ENCODE measurements at places on chromosomes 3 and 15.

DNA sequence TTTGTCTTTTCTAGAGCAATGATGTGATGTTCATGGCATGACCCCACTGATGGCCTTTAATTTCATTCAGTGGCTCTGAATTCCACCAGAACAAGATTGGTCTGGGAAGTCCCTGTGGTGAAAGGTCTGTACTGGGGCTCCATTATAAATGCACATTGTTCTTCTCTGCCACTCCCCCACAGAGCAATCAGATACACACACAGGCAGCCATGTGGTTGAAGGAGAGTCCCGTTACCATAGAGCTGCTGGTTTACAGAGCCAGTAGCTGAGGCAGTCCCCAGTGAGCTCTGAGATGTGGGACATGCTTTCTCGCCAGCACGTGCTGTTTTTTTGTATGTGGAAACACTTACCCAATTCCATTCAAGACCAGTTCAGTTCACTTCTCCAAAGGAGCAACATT lies 172.7 kb upstream of the TRIM42 start:
- no peak for DNase-seq

GRCh38 chr3:129575997-129576384 lies 30.5 kb downstream of the PLXND1 start:
- no peak for DNase-seq

GRCh38 chr15:93223803-93224202 lies 134.8 kb upstream of the RGMA start:
- no peak for DNase-seq

DNA sequence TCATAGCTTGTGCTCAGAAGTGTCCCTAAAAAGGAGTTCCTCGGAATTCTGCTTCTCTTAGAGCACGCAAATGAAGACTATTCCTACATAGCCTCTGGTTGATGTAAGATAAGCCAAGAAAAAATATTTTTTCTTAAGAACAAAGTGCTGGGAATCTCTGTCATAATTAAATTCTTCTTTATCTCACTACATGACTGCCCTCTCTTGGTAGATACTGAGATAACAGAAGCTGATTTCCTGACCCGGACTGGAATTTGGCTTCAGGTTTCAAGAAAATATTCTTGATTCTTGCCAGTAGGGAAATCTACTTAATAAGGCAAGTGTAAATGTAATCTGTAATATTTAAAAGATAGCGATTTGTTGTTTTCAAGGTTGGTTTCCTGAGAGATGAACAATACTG lies 31.3 kb upstream of the SETMAR start:
- no peak for DNase-seq

DNA sequence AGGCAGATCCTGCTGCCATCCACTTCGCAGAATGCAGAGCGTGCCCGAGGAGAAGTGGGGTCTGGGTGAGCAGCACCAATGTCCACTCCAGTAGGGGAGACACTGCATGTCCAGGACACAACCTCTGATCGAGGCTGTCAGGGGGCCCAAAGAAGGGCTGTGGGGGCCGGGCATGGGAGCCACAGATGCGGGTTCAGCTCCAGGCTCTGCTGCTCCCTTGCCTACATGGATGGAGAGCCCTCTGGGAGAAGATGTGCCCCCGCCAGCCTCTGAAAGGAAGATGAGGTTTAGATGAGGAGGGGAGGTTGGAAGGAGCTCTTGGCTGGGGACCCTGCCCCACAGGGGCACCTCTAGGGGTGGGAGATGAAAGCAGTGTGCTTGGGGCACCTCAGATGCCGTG lies 75.4 kb downstream of the KLF13 start:
- no peak for DNase-seq

- no peak for DNase-seq
Observed at GRCh38 chr15:36172955-36173354, 406.5 kb upstream of the CDIN1 start.

- DNase-seq = no peak
Observed at GRCh38 chr3:67601919-67602608, 52.3 kb downstream of the SUCLG2 start.

DNA sequence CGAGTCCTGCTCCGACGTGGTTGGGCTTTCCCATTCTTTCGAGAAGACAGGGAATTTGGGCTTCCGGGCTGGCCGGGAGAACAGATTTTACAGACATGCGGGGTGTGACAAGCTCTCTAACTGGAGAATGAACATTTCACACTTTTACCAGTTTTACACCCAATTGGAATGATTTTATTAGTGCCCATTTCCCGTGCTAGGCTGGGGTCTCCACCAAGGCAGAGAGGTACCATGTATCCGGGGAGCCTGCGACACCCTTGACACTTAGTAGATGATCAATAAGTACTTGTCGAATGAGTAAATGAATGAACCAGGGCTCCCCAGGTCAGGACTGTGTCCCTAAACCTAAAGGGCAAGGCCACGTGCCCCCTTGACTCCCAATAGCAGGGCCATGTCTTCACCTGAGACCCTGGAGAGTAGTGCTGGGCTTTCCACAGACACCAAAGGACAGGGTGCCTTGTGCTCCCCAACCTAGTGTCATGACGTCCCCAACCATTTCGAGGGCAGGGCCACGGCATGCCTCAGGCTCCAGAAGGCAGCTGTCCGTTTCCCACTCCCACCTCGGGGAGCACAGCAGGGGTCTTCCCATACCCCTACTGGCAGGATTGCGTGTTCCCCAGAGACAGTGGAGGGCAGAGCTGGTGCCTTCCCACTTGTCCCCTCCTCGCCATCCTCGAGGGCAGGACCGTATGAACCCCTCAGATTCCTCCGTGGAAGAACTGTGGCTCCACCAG lies 679 bp upstream of the MYD88 start:
- DNase-seq = no peak

DNA sequence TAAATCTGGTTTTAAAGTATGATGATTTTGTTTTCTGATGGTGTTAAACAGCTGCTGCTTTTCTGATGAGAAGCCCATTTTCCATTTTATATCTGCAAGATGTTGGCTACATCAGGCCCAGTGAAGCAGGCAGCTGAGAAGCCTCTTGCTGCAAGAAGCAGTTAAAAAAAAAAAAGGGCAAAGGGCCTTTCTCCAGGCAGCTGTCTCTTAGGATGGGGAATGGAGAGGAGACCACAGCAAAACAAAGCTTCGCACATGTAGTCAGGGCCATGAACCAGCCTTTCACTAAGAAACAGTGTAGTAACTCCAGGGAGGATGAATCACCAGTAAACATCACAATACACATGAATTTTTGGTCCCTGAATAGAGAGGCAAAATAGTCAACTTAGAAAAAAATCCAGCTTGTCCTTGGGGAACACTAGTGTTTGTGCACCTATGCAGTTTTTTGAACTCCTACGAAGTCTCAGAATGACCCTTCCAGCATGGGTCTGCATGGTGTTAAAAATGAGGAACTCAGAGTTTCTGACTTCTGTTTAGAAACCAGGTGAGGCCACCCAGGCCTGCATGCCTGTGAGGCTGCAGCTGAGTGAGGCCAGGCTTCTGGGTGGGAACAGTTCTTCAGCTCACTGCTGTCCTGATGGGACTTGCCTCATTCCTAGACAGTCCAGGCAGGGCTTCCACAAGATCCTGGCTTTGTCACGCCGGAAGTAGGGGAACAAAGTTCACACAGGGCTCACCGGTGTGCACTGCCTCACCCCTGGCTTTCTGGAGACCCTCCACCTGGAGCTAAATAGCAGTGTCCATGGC lies 518.7 kb downstream of the MCTP2 start:
- DNase-seq = no peak

- no peak for DNase-seq
Observed at GRCh38 chr15:98881526-98882520, 125.8 kb downstream of the PGPEP1L start.

DNA sequence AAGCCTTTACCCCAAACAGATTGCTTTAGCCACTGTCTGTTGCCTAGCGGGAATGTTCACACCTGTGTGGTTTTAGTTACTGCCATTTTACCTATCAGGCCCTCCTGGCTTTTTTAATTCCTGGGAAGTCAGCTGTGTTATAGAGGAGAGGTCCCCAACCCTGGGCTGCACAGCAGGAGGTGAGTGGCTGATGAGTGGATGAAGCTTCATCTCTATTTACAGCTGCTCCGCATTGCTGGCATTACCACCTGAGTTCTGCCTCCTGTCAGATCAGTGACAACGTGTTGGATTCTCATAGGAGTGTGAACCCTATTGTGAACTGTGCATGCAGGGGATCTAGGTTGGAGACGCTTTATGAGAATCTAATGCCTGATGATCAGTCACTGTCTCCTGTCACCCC lies 127.0 kb downstream of the MBNL1 start:
- DNase-seq = no peak

- DNase-seq = no peak
Observed at GRCh38 chr3:12237912-12238650, 50.8 kb upstream of the PPARG start.

GRCh38 chr15:26667222-26667988 lies 105.5 kb downstream of the GABRB3 start:
- DNase-seq = no peak

GRCh38 chr15:57403017-57403416 lies 26.7 kb downstream of the CGNL1 start:
- no peak for DNase-seq

GRCh38 chr3:128788268-128788869 lies 62.4 kb downstream of the RAB7A start:
- no peak for DNase-seq

DNA sequence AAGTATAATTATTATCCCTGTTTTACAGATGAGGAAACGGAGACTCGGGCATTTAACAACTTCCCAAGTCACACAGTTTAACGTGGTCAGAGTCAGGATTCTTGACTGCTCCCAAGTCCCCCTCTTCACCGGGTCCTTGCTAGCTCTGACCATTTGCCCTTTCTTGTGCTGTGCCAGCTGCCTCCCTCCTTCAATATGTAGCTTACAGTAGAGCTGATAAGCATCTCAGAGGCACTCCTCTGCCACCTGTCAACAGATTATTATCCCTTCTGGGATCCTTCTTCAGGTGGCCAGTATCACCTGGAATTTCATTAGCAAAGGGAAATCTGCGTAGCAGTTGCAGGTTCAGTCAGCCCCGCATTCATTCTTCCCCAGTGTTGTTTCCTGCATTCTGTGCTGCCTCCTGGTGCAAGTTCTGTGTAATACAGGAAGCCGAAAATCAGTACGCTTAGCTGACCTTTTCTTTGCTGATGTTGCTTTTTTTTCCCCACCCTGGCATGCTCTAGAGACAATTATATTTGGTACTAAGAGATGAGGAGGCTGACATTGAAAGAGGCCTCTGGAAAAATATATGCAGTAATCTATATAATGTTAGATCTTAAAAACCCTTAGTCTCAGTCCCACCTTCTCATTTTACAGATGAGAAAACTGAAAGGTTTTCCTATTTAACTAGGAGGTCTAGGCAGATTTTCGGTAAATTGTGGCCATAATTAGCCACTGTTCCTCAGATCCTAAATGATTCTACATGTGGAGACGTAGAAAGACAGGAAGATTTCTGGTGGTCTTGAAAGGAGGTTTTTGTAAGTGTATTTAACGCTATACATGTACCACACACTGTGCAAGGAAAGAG lies 24.8 kb downstream of the TMOD2 start:
- peak; percentile 51 for DNase-seq

DNA sequence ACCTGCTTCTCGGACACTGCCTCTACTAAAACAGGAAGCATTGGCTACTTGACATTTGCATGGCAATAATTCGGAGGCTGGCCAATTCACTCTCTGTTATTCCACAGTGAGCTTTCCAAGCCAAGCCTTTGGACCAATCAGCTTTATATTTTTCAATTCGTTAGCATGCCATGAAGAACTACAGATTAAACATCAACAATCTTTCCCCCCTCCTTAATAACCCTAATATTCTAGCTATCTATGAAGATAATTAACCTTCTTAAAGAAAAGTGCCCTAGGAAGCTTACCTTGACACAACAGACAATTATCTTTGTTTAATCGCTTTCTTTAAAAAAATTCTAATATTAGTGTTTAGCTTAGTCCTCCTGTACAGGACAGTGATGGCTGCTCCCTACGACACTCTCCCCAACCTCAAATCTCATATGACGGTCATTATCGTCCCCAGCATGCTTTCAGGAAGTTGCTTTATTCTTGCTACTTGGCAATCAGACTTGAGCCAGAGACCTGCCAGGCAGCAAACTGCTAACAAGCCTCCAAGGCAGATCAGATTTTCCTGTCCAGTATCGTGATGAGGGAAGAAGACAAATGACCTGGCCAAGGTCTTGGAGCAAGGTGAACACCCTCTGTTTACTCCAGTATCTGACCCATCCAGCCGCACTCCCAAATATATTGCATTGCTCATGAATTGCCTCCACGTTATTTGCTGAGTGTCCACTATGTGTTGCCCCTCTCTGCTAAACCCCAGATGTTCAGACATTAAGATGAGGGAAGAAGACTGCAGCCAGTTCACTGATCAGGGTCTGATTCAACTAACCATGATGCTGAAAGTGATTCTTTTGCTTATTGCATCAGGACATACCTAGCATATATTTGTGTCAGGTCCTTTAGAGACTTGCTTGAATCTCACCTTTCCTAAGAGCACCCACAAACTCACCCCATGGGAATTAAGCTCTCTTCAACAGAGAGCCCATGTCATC lies 68.1 kb upstream of the LPP start:
- no peak for DNase-seq

GRCh38 chr3:80668600-80669294 lies 900.9 kb upstream of the ROBO1 start:
- DNase-seq = no peak

DNA sequence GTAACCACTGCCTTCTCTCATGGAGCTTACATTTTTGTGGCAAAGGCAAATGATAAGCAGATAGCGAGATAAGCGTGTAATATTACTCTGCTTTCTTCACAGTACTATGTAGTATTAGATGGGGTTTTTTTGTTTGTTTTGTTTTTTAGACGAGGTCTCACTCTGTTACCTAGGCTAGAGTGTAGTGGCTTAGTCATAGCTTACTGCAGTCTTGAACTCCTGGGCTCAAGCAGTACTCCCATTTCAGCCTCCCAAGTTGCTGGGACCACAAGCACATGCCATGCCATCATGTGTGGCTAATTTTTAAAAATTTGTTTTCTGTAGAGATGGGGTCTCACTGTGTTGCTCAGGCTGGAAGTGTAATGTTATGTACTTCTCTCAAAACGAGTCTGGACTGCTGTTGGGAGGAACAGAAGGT lies 22.9 kb downstream of the MBNL1 start:
- DNase-seq = no peak

- DNase-seq = no peak
Observed at GRCh38 chr15:65088643-65089021, 12.1 kb downstream of the KBTBD13 start.

DNA sequence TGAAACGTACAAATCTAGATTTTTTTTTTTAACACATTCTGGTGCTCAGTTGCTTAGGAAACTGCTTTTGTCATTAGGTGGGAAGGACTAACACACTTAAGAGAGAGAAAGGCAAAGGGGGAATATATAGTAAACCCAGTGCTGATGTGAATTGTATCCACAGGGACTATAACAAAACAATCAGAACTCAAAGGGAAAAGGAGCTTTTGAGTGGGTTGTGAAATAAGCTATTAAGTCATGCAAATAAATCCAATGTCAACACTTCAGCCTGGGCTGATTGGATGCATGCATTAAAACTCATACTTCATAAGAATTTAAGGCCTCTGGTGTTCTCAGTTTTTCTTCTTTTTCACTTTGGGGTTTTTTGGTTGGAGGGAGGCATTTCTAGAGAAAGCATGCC lies 628.9 kb downstream of the FHIT start:
- no peak for DNase-seq

GRCh38 chr3:69791106-69791505 lies 51.8 kb downstream of the MITF start:
- no peak for DNase-seq
